Activated T-helper 1 cell treated with anti-CD3 and anti-CD28 coated beads, Interleukin-2, amount 50 U/mL, for 16 hours (primary cell): ENCODE measurements at places on chromosomes 4 and X.

- no peak for DNase-seq
Observed at GRCh38 chr4:56859841-56860240, 38.3 kb upstream of the SPINK2 start.

GRCh38 chrX:138082251-138082650 is 516.3 kb downstream of the ZIC3 start:
- DNase-seq: no peak

DNA sequence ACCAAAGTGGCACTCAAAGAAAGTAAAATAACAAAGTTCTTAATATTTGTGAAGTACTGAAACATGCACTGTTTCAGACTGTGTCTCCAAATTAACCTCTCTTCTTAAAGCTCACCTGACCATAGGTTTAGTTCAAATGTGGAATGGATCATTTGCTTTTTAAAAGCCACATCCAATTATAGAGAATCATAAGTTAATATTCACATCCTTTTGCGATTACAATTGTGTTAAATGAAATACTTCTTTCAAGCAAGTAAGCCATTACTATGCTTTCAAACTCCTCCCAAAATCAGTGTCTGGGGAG is 95.3 kb upstream of the PTPN13 start:
- DNase-seq: no peak

DNA sequence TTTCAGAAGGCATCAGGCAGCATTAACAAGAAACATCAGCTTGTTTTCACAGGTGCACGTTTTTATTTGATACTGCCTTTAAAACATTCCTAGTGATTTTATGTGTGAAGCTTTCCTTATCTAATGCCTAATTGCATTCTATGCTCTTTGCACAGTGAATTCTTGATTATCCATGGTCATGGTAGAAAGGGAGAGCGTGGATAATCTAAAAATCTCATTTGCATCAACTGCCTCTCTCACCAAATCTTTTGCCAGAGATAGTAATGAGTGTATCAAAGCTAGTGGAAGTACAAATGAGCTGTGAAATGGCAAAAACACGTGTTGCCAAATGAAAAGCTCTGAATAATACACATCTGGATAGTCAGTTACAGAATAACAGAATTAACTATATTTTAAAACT is 170.5 kb downstream of the NAA11 start:
- no peak for DNase-seq

DNA sequence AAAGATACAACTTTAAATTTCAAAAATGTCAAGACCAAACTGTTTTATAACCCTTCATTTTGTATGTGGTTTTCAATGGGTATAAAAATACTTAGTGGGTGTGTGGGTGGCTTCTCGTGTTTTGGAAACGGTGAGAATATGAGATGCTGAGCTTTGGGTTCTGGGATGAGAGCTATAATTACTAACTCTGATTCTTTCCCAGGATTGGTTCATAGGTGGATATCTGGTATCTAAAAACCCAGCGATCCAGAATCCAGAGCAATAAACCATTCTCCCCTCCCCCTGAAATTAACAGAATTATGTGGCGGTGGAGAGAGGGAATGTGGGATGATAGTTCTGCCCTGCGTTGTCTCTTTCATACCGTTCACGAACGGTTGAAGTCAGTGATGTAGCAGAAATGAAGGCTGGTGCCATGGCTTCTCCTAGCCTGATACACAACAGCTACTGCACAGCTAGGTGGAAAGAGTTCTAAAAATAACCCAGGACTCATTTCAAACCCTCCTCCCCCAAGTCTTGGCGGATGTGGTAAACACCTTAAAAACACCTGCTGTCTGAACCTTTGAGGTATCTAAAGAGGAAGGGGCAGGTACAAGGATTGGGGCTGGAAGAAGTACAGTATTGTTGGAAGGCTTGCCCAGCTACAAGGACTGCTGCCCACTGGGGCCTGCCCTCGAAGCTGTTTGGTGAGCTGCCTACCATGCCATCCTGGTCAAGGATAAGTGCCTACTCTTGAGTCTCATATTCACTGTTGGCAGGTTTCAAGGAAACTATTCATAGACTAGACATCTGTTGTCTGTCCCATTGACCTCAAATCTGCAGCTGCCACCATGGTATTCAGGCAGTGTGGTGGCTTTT is 44.5 kb downstream of the SEPTIN11 start:
- DNase-seq: peak; percentile 21

DNA sequence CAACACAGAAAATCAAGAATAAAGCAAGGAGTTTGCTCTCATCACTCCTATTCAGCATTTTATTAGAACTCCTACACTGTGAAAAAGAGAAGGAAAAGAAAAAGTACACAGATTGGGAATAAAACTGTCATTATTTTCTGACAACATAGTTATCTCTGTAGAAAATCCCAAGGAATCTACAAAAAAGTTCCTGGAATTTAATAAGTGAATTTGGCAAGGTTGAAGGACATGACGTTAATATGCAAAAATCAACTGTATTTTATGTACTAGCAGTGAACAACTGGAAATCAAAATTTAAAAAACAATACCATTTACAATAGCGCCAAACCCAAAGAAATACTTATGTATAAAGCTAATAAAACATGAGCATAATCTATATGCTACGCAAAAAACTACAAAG is 26.3 kb downstream of the CHIC2 start:
- DNase-seq: no peak

GRCh38 chr4:170428929-170429328 is 339.2 kb upstream of the AADAT start:
- no peak for DNase-seq
